ENCODE measurements at places on chromosomes 2 and 18.

DNA sequence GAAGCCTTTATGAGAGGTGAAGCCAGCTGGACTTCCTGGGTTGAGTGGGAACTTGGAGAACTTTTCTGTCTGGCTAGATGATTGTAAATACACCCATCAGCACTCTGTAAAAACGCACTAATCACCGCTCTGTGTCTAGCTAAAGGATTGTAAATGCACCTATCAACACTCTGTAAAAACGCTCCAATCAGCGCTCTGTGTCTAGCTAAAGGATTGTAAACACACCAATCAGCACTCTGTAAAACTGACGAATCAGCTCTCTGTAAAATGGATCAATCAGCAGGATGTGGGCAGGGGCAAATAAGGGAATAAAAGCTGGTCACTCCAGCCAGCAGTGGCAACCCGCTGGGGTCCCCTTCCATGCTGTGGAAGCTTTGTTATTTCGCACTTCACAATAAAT is 163.6 kb upstream of the SLC39A10 start:
- DNase-seq: no peak

GRCh38 chr2:237912271-237913192 is 53.1 kb downstream of the RAMP1 start:
- no peak for DNase-seq

DNA sequence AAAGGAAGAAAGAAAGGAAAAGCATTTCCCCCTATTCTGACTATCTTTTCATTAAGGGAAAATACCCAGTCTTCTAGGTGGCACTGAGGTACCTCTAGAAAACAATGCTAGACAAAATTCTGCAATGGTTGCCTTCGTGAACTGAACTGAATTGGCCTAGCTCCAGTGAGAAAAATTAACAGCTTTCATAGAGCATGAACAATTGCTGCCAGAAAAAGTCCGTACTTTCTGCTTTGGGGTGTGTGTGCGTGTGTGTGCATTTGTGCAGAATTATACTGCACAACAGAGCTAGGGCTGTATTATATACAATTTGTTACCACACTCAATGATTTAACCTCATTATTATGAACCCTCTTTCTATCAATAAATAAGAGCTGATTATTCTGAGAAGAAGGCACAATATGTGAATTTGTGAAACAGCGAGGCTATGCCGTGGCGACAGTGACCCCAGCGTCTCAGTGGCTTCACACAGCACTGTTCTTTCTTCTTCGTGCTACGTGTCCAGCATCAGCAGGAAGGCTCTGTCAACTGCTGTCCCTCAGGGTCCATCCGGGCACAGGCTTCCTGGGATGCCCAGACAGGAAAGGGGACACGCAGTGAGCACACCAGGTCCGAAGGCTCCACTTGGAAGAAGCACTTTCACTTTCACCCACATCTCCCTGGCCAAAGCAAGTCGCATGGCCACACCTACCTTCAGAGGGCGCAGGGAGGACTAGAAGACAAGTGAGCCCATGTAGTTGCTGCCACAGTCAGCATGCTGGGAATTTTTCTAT is 47.5 kb downstream of the PTGR3 start:
- no peak for DNase-seq

- no peak for DNase-seq
Measured at GRCh38 chr2:143954186-143954585, 565.7 kb downstream of the ZEB2 start.

- no peak for DNase-seq
Measured at GRCh38 chr2:136751406-136751805, 13.9 kb upstream of the THSD7B start.

Measured in activated T-cell treated with anti-CD3 and anti-CD28 coated beads, Interleukin-2, amount 50 U/mL, for 48 hours (primary cell).